ENCODE measurements at places on chromosomes 5 and 9.

- DNase-seq: no peak
These were observed 1064.9 kb upstream of the DMAC1 start for GRCh38 chr9:8864545-8864896.

DNA sequence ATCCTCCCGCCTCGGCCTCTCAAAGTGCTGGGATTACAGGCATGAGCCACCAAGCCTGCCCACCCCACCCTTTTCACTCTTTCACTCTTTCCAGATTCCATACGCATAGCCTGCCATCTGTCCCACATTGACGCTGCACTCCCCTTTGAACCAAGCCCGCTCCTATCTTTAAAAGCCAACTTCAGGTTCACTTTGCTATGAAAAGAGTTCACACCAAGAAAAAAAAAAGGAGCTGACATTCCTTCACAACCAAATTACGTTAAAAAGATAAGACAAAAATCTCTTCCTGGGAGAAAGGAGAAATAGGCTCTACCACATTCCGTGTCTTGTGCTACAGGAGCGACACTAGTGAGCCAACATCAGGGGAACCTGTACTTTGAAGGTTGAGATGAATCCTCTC lies 41.5 kb downstream of the DMRT1 start:
- no peak for DNase-seq

DNA sequence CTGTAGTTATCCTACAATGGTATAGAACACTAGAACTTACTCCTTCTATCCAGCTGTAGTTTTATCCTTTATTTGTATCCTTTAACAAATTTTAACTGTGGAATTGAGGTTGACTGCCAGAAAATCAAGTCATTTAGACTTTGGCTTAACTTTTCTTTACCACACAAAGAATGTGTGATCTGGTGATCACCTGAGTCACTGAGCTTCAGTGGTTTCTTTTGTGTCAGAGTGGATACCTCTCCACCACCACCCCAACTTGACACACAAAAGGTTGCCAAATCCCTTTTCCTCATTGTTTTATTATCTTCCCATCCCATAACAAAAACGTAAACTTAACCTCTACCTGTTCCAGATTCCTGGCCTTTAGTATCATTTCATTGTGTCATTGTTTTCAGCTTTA lies 5.5 kb downstream of the OTULIN start:
- no peak for DNase-seq

DNA sequence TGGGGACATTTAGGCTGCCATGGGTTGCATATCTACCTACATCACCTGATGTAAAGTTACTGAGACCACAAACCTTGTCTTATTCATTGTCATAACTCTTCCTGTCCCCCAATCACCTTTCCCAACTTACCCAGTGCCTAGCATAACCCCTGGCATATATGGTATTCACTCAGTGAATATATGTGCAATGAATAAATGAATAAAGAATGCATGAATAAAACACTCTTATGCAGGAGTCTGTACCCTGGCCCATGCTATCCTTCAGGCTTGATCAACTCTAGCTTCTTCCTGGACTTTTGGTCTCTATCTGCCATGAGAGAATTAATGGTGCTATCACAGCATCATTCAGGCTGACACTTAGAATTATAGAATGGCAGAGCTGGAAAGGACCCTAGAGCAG lies 285.2 kb downstream of the SMARCA2 start:
- DNase-seq: no peak

GRCh38 chr9:109974143-109974917 lies 194.3 kb downstream of the PALM2AKAP2 start:
- no peak for DNase-seq

- no peak for DNase-seq
These were observed 8.0 kb downstream of the NUDT2 start for GRCh38 chr9:34337403-34337802.

DNA sequence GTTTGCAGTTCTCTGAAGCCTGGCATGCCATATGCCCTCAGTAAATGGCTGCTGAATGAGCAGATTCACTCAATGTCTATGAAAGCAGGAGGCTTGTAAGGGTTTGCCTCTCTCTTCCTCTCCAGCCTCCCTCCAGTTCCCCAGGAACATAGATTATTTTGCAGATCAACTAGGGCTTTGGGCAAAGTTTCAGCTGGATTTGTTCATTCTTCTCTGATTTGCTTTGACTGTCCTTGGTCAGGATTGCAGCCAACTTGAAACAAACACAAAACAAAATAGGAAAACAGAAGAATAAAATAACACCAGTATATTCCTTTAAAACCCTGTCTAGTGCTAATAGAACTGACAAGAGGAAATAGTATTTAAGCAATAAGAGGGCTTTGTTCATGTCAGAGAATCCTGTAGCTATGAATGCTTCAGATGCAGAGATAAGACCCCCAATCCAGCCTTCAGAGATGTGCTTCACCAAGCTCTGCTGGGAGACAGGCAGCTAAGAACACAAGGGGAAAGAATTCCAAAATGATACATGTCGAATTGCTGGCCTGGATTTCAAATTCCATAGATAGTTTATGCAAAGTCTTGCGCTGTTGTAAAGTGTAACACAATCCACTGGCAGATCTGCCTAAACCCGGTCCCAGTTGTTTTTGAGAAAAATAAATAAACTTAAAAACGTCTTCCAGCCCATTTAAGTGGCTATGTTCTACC lies 174.3 kb downstream of the PAPPA start:
- peak; percentile 15 for DNase-seq

All from HS-27A (cell line).